ENCODE measurements at places on chromosomes 13 and 19.

GRCh38 chr13:93108111-93108601 is 118.5 kb upstream of the GPC6 start:
- DNase-seq = no peak

- no peak for DNase-seq
Measured at GRCh38 chr19:46674416-46675178, 13.6 kb upstream of the DACT3 start.

DNA sequence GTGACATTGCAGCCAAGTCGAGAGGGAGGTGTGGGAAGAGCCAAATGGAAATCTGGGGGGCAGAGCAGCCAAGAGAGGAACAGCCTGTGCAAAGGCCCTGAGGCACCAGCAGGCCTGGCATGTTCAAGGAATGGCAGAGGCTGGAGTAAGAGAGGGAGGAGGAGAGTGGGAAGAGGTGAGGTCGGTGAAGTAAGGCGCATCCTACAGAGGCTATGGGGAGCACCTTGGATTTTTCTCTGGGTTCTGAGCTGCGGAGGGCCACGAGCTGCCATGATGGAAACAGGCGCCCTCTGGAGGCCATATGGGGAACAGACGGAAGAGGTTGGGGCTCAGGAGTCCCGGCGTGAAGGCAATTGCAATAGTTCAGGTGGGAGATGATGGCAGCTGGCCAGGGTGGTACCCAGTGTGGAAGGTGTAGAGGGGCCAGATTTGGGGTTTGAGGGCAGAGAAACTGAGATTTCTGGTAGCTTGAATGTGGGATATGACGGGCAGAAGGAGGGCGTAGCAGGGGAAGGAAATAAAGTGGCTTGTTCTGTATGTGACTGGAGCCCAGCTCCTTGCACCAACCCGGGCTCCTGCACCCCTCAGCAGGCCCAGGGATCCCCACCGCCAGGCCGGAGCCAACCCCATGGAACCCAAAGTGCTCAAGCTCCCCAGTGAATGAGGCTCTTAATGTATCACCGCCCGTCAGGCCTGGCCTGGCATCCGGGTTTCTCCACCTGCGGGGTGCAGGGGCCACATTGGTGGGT is 20.5 kb upstream of the STRN4 start:
- no peak for DNase-seq

- no peak for DNase-seq
Measured at GRCh38 chr13:97843189-97843588, 110.3 kb upstream of the IPO5 start.

DNA sequence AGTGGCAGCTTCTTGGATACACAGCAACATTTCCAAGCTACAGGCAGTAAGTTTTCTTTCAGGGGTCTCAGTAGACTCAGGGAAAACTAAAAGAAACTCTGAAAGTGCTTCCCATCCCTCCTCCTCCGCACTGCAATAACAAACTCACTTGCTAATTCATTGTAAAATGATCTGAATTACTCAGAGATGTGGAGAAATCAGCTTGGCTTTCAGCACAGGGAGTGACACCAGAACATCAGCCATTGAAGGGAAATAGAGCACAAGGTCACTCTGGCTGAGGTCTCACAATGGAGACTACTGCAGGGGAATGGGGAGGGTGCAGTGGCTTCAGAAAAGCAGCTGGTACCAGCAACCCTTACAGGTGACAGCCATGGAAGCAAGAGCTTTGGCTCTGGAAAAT is 137.3 kb upstream of the SERP2 start:
- DNase-seq = no peak

DNA sequence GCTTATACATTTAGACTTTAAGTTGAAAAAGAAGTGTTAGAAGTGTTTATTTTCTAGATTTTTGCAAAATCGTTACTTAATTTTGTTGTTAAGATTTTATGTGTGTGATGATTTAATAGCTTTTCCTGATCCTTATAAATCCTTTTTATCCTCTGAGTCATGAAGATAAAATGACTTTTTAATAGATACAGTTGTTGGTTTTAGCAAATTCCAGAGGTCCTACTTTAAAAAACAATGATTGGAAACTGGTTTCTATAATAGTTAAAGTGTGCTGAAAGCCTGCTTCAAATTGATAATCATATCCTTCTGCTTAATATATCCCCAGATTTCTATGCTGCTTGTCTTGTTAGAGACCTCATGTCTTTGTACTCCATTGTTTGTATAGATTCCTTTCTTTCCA is 39.0 kb downstream of the RNASEH2B start:
- no peak for DNase-seq

DNA sequence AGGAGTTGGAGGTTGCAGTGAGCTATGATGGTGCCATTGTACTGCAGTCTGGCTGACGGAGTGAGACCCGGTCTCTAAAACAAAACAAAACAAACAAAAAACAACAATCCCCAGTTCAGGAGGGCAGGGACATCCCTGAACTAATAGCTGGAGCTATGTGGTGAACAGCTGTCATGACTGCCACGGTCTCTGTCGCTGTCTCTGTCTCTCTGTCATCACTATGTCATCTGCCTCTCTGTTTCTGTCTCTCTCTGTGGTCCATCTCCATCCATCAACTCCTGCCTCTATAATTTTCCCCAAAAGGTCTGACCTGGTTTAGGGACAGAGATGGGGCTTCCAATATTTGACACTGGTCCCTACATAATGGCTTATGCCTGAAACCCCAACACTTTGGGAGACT is 7.4 kb downstream of the ITPKC start:
- no peak for DNase-seq

DNA sequence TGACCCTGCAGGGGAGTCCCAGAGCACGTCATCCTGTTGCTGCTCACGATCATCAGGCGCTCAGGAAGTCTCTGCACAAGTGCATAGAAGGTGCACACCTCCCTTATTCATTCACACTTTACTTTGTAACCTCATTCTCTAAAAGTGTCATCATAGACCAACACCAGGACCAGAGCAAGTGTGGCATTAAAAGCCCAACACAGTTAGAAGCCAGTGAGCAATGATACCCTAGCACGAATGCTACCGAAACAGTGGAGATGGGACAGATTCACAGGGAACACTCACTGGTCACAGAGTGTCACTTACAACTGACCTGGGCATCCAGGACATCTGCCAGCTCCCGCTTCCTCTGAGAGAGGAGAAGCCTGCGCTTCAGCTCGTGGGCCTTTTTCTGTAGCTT is 17.0 kb downstream of the HAUS8 start:
- DNase-seq = no peak

- DNase-seq = no peak
Measured at GRCh38 chr13:36412736-36413135, 19.6 kb upstream of the CCNA1 start.
